Activated CD4-positive, alpha-beta memory T cell treated with anti-CD3 and anti-CD28 coated beads for 36 hours (primary cell): ENCODE measurements at places on chromosomes 4 and X. TPM values are rescaled to one million over a fixed set of nuclear protein-coding genes. Genes with fewer than 3 reads are reported as not detected.

The FGF13 gene
- total RNA-seq = not detected

The SLC9B2 gene
- 29.6 TPM for total RNA-seq

The ADH1C gene
- not detected for total RNA-seq

The SMR3B gene
- total RNA-seq = not detected

The JAKMIP1 gene
- 17.7 TPM for total RNA-seq

The THOC2 gene
- total RNA-seq = 77.1 TPM

The GIMD1 gene
- total RNA-seq = not detected

The NPNT gene
- not detected for total RNA-seq

The RHOXF2B gene
- not detected for total RNA-seq

The PTPN13 gene
- total RNA-seq = 3.2 TPM

The CHIC1 gene
- 3.8 TPM for total RNA-seq

GRCh38 chrX:133854290-133854689 lies 131.1 kb downstream of the GPC3 start:
- no peak for DNase-seq

DNA sequence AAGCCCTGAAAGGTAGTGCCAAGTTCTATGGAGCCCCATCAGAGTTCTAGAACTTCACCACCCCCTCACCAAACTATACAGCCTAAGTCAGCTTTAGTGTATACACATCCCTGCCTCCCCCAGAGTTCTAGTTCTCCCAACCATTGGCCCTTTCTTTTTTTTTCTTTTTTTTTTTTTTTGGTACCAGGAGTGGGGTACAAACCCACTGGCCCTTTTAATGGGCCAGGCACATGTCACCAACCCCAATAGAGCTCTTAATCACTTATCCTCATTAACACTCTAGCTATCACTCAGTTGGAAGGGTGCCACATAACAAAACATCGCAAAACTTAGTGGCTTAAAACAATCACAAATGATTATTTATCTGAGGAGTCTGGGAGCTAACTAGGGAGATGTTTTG lies 588.6 kb downstream of the BCOR start:
- DNase-seq = no peak

GRCh38 chr4:140834839-140835495 lies 78.8 kb upstream of the TBC1D9 start:
- DNase-seq = no peak

DNA sequence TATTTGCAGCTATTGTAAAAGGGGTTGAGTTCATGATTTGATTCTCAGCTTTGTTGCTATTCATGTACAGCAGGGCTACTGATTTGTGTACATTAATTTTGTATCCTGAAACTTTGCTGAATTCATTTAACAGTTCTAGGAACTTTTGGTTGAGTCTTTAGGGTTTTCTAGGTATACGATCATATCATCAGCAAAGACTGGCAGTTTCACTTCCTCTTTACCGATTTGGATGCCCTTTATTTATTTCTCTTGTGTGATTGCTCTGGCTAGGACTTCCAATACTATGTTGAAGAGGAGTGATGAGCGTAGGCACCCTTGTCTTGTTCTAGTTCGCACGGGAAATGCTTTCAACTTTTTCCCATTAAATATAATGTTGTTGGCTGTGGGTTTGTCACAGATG lies 48.1 kb downstream of the NPY1R start:
- no peak for DNase-seq

DNA sequence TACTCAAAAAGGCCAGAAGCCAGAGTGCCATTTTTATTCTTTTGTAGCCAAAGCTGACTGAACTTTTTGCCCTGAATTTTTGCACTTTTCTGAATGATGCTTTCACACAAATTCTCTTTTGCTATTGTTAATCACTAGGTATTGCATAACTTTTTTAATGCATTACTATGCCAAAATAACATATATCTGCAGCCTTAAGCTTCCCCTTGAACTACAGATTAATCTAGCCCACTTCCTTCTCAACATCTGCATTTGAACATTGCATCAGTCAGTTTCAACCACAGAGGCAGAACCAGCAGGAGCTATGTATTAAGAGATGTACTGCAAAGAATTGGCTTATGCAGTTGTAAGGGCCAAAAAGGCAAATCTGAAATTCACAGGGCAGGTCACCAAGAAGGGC lies 197.6 kb upstream of the GYPA start:
- DNase-seq = no peak

DNA sequence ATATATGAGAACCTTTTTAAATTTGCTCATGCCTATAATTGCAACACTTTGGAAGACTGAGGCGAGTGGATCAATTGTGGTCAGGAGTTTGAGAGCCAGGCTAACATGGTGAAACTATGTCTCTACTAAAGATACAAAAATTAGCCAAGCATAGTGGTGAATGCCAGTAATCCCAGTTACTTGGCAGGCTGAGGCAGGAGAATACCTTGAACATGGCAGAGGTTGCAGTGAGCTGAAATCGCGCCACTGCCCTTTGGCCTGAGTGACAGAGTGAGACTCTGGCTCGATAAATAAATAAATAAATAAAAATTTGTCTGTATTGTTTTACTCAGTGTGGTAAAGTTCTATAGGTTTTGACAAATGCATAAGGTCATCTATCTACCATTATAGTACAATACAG lies 218.2 kb downstream of the ZC4H2 start:
- DNase-seq = no peak

DNA sequence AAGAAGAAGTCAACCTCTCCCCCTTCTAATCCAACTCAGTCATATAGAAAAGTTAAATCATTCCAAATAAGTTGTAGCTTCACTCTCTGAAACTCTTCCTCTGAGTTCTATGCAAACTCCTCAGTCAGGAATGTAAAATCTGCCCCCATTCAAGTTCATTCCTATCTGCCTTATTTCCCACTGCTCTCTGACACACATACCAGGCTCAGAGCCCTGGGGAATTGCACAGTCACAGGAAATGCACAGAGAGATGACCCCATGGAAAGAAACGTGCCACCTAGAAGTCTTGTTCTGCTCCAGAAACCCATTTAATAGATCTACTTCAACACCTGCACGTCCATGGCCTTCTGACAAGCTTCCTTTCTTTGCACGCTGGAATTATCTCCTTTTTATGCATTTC lies 236.0 kb upstream of the VCX3A start:
- no peak for DNase-seq

- no peak for DNase-seq
Measured at GRCh38 chr4:56410247-56411062, 23.2 kb upstream of the AASDH start.

GRCh38 chrX:8639949-8640475 lies 91.9 kb downstream of the ANOS1 start:
- DNase-seq = no peak

- DNase-seq = no peak
Measured at GRCh38 chrX:97358941-97359340, 475.2 kb downstream of the RPA4 start.

GRCh38 chr4:173538148-173538908 lies 8.3 kb upstream of the HAND2 start:
- DNase-seq = no peak

DNA sequence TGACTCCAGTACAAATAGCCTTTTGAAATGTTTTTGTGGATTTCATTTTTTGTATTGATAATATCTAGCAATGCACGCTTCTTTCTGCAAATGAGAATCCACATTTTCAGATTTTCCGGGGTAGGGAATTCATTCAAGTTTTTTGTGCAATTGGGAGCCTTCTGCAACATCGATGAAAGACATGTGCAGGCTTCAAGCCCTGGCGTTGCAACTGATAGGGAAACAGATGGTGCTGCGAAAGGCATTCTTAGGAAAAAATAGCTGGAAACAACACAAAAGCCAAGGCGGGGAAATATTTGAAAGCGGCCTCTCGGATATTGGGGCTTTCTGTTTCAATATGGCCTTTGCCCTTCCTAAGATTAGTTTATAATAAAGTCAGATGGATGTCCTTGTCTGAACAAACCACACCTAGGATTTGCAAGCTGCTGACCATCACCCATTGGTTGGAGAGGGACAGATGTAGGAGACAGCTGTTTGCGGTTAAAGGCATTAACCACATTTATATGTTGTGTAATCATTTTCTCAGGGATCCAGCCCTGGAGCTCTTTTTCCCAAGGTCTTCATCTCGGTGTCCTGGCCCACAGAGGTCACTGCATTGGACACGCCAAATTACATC lies 136.5 kb downstream of the PRKX start:
- DNase-seq = no peak

GRCh38 chrX:105150557-105150956 lies 69.9 kb downstream of the TEX13A start:
- no peak for DNase-seq

DNA sequence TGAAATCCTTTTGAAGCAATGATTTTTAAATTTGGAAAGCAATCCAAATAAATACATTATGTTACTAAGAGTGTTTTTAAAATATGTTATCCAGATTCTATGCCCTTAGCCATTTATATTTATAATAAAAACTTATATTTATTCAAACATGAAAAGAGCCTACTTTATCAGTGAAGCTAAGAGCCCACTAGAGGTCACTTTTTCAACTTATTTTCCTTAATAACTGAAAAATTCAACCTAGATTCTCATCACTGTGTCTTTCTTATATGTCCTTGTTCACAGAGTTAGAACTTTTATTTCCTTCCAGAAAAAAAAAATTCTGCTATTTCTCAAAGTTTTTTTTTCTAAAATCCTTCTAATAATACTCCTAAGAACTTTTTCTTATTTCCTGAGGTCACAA lies 23.9 kb downstream of the PRDM8 start:
- DNase-seq = no peak
